ENCODE measurements at places on chromosomes 2 and 18. TPM values are rescaled to one million over a fixed set of nuclear protein-coding genes. Genes with fewer than 3 reads are reported as not detected.

Gene EN1
- total RNA-seq, result 12.6 TPM

- no peak for DNase-seq
These were observed 50.2 kb upstream of the ANKRD44 start for GRCh38 chr2:197360744-197361156.

GRCh38 chr2:191892391-191892790, 45.5 kb upstream of the CAVIN2 start:
- DNase-seq, result no peak

DNA sequence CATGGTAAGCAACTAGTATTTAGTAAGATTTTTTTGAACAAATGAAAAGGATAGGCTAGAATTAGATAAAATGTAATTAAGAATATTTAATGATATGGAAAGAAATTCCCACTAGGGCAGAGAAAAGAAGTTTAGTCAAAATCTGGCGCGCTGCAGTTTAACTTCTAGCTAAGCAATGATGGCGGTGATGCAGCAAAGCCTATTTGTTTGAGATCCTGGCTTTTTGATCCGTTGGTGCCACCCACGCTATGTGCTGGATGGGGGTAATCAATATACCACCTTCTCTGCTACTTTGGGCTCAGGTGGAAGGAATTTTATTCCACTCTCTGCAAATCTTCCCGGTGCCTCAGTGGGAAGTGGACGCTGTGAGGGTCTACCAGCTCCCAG, 421 bp upstream of the FAM171B start:
- DNase-seq, result no peak

DNA sequence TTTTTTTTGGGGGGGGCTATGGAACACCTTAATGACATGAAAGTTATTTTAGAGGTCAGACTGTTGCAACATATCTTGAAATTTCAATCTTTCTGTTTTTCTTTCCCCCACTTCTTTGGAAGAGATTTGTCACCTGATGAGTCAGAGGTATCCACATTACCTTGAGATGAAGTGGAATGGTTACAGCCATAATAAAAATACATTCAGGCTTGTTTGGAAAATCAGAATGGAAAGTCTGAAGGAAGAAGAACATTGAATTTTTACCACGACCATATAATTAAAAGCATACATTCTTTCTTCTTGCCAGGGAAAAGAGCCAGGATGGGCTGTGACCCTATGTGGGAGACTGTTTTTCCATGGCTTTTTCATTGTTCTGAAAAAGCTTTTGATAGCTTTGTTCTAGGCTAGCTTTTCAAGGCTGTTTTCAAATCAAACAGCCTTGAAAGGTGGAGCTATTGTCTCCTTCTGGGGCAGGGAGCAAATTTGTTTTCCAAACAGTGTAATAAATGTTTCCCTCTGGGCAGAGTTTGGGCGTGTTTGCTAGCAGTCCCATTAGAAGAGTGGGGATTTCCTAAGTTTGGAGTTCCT, 2.3 kb upstream of the GTF3C3 start:
- no peak for DNase-seq

Measured in neural crest cell (in vitro differentiated cells).